ENCODE measurements at places on chromosomes 2 and 18.

DNA sequence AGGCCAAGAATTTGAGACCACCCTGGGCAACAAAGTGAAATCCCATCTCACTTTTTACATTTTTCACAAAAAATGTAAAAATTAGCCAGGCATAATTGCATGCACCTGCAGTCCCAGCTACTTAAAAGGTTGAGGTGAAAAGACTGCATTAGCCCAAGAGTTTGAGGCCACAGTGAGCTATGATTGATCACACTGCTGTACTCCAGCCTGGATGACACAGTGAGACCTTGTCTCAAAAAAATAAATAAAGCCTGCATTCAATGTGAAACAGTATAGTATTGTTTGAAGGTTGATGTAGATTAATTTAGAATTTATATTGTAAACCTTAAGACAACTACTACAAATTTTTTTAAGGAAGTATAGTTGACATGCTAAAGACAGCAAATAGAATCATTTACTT lies 53.5 kb downstream of the TBC1D8 start:
- DNase-seq: no peak

- no peak for DNase-seq
These were observed 108.0 kb downstream of the CEP192 start for GRCh38 chr18:13099113-13099512.

- DNase-seq: no peak
These were observed 11.0 kb upstream of the ROCK2 start for GRCh38 chr2:11355194-11356053.

GRCh38 chr2:233083782-233084181 lies 23.6 kb downstream of the INPP5D start:
- no peak for DNase-seq

GRCh38 chr2:168336786-168337388 lies 89.5 kb upstream of the STK39 start:
- peak; percentile 25 for DNase-seq

- no peak for DNase-seq
These were observed 411.6 kb downstream of the RND3 start for GRCh38 chr2:150075831-150076230.
